ENCODE measurements at places on chromosomes 6 and 20.

- DNase-seq: no peak
Measured at GRCh38 chr20:33963751-33964150, 30.0 kb upstream of the RALY start.

DNA sequence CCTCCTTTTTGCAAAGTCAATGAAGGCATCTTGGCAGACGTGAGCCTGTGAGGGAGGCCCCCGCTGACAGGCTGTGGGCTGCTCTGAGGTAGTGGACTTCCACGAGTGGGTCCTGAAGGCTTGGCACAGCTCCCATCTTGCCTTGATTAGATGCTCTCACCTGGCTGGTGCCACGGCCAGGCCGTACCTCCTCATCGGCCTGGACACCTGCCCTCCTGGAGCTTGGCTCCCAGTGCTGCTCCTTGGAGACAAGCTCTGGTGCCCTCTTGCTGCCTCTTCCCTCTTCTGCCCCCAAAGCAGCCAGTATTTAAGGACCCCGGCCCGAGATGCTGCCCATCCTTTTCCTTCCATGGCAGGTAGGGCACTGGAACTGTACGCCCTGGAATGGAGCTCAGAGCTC lies 93.5 kb downstream of the ERMARD start:
- DNase-seq: no peak

DNA sequence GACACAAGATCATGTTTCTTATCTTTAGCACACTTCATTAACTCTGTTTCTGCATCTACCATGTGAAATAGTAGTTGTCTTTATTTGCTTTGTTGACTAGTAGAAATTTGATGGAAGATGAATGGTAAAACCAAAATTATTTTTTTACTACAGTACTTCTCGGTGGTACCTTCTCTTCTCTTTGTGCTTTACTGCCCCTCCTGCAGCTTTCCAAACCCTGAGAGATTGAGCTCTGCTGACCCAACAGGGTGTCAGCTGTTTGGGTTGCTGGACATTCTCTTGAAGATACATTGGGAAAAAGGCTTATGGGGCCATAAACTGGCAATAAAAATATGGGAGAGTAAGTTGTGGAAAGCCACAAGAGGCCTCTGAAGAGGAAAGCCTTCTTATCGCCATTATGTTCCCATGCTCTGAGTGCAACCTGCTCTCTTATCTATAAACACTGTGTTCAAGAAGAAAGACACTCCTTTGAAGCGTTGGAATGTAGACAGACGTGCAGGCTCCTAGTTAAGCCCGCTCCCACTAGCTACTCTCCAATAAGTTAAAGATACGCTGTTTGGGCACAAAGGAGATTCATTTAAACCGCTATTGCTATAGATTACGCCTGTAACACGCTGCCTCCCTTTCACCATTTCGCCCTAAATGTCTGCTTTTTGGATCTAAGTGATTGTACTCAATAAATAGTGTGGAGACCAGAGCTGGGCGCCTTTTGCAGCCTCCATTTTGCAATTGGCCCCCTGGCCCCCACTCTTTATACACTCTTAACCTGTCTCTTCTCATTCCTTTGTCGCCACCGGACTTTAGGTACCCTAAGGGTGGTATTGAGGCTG lies 60.1 kb upstream of the PRSS16 start:
- no peak for DNase-seq

DNA sequence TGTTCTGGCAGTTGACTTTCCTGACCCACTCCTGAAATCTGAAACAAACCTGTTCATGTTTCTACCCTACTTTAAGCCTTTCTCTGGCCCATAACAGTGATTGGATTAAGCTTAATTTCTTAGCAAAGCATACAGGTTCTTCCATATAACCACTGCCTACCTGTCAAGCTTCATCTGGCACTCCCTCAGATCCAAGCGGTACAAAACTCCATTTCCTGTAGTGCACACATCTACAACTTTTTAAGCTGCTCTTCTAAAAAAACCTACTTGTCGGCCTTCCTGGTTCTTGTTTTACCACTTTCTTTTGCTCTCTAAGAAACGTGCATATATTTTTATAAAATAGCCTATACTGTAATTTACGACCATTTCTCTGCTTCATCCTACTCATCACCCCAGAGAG lies 916 bp upstream of the PPP1R11 start:
- DNase-seq: no peak

GRCh38 chr20:22180244-22180643 lies 404.1 kb downstream of the FOXA2 start:
- DNase-seq: no peak

DNA sequence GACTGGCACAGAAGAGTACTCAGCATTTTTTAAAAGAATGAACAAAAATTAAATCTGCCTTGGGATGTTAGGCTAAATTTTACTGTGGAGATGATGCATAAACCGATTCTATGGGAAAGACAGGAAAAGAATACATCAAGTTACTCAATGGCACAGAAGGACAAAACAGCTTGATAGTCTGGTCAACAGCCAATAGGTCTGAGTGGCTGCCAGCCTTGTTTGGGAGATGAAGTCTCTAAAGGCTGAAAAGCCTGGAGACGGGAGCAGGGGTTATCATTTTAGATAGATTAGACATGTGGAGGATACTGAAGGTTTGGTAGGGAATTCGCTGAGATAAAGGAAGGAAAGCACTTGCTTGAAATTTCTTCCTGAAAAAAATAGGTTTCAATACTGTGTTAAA lies 56.3 kb upstream of the LAMA2 start:
- DNase-seq: no peak

DNA sequence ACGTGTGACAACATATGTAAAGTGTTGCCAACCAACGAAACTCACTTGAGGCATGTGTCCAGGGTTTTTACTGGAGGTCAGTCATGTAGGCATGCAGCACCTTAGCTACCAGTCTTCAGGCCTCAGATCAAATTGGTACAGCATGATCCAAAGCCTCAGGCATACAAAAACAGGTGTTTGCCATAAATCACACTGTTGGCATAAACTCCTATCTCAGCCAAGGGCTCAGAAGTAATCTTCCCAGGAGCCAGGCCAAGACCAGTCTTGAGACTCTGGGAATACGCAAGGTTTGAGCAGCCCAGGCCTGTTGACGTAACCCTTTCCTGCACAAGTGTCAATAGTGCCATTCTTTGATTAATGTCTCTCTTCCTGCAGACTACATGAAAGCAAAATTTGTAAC lies 163.5 kb downstream of the PRL start:
- no peak for DNase-seq

DNA sequence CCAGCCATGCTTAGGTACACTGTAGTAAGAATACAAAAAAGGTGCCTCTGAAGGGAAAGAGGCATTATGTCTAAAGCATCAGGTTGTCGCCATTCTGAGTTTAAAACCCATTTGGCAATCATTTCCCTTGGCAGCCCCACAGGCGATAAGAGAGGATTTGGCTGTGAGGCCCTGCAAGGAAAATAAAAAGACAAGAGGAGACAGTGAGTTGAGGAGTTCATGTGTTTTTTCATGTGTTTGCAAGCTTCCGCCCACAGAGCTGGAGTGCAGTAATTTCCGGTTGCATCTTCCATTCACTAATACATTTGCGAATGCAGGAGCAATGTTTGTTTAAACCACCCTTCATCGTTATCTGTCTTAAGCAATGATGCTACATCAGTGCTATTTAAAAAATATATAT lies 138.5 kb upstream of the SOX4 start:
- no peak for DNase-seq

DNA sequence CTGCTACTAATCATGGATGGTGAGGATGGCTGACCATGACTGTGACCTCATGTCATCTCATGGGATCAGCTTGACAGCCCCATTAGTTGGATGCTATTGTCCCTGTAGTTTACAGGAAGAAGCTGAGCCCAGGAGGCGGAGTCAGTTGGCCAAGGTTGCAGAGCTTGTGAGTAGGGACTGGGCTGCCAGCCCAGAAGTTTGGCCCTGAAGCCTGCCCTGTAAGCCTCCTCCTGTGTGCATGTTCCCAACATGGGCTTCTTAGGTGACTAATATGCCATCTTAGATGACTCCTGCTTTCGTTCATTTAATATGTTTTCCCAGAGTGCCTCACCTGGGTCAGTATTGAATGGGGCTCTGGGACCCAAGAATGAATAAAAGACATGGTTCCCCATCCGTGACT lies 6.9 kb downstream of the EDN3 start:
- no peak for DNase-seq

DNA sequence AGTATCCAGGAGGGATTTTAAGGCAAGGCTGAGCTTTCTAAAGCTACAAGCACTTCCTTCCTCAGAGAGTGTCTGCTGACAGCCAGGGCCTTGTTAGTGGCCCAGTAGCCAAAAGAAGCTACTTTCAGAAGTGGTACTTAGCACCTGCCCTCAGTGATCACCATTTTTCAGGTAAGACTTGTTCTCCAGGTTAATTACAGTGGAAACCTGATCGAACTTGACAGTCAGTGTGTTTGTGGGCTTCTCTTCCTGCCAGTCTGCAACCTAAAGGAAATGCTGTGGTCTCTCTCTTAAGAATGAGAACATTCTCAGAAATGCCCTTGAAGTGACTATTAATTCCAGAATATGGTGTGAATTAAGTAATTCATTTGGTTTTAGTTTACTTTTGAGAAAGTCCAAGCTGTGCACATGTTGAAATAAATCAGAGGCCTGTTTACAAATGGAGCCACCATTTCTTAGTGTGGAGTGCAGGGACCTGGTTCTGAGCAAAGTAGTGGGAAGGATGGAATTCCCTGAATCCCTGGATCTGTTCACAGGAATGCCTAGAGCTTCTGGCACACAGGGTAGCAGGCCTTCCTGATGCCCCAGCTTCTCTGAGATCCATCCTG lies 185.3 kb upstream of the AGPAT4 start:
- no peak for DNase-seq

- no peak for DNase-seq
Measured at GRCh38 chr20:50813801-50814200, 18.9 kb downstream of the BCAS4 start.

- DNase-seq: no peak
Measured at GRCh38 chr6:124203101-124203811, 399.6 kb downstream of the NKAIN2 start.

- no peak for DNase-seq
Measured at GRCh38 chr6:111441678-111442243, 41.3 kb downstream of the REV3L start.

- no peak for DNase-seq
Measured at GRCh38 chr20:1809611-1810510, 85.3 kb upstream of the SIRPA start.

- no peak for DNase-seq
Measured at GRCh38 chr20:31769681-31770080, 30.6 kb downstream of the TPX2 start.

DNA sequence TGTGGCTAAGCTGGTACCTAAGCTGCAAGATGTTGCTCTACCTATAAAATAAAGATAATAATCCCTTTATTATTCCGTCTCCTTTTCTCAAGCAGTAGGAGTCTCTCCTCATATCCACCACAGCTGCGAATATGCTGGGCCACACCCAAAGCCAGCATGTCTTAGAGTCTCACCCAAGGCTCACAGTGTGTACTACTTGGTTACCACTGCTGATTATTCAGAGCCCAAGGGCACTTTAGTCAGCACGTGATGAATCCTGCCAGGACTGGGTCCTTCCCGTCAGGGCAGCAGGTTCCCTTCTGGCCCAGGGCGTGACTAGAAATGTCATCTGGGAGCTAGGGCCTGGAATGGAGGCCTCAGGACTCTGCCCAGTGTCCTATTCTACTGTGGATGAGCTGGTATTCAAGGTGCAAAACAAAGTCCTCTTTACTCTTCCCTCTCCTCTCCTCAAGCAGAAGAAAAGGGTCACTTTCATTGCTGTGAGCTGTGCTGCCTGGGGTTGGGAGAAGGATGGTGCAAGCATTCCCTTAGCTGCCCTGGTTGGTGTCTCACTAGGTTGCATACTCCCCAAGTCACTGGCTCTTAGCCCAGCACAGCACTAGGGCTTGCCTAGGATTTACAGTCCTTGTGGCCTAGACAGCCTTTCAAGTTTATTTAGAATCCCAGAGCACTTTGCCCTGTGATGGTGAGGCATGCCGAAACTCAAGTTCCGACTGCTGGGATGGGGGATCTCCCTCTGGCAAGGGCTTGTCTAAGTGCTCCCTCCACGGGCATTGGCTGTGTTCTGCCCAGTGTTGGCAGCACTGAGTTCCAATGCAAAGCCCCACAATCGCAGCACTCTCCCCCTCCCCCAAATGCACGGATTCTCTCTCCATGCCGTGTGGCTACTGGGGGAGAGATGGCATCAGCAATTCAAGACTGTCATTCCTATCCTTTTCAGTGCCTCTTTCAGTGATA lies 320.2 kb downstream of the BTBD9 start:
- no peak for DNase-seq

DNA sequence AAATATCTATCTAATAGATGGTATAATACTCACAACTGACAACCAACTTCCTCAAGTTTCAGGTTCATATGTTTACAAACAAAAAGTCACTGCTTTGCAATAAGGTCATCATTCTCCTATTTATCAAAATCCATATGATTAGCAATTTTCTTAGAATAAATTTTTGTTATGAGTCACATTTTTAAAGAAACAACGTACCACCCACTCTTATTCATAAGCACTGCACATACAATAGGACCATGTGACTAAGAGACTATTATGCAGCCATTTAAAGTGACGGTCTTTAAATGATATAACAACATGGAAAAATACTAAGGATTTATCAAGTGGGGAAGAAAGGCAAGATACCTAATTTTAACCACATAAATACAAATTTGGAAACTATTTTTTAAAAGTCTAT lies 40.0 kb downstream of the REPS1 start:
- no peak for DNase-seq

- DNase-seq: no peak
Measured at GRCh38 chr20:24677626-24678315, 208.3 kb downstream of the SYNDIG1 start.

DNA sequence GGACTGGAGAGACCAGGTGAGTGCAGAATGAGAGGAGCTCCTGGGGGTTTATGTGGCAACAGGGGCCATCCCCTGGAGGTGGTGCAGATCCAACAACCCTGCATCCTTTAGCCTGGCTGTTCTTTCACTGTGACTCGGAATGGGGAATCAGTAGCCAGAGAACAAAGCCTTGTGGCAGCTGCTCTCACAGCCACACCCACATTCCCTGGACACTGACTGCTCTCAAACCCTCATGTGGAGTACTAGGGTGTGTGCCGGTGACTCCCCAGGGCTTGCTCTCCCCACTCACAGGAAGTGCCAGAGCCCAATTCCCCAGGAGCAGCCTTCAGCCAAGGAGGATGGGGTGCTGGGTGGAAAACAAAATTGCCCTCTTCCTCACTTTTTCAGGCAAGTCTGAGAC lies 30.2 kb upstream of the GGTLC1 start:
- DNase-seq: no peak

DNA sequence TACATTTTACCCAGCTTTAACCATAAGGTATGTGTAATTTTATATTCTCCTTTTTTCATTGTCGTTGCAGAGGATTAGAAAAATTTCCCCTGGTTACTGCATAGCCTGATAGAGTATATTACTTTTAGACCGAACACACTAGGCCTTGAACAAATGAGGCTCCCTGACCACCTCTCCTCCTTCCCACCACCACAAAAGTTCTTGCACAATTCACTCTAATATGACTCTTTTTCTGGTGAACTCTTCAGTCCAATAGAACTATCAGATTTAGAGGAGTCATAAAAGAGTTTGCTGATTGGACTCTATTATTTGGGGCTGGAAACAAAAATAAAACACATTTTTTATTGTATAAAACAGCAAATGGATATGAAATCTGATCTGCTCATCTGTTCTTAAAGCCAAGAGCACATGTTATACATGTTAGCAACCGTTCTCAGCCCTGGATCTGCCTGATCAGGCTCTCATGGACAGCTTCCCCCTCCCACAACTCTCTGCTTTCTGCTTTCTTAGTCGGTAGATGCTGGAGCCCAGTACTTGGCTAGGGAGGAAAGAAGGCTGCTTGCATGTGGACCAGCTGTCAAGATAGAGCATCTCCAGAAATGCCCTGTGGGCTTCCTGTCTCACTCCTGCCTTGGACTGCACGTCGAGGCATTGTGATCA lies 83.5 kb downstream of the CD164 start:
- no peak for DNase-seq

- peak; percentile 86 for DNase-seq
Measured at GRCh38 chr6:26216886-26217713, 129.9 kb downstream of the HFE start.

Data from NCI-H524 treated with DMSO at 0.1 percent for 48 hours (cell line).